ENCODE measurements at places on chromosomes 5 and 9.

GRCh38 chr5:68369457-68370125 is 154.0 kb downstream of the PIK3R1 start:
- no peak for DNase-seq

GRCh38 chr9:4668604-4669003 is 2.3 kb upstream of the SPATA6L start:
- DNase-seq = no peak

DNA sequence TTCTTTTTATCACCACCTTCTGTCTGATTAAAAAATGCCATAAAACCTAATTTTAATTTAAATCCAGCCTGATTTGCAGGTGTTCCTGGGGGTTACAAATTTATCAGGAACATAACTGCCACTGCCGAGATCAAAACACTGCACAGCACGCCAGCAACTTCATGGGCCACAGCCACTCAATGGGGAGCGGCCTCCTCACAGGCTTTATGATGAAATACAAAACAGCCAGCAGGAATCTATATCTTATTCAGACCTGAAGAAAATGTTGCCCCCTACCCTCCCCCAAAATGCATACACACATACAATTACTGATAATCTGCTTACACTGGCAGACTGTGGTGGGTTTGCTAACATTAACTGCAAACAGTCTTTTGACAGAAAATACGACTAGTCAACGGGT is 151.7 kb upstream of the POU5F2 start:
- no peak for DNase-seq

DNA sequence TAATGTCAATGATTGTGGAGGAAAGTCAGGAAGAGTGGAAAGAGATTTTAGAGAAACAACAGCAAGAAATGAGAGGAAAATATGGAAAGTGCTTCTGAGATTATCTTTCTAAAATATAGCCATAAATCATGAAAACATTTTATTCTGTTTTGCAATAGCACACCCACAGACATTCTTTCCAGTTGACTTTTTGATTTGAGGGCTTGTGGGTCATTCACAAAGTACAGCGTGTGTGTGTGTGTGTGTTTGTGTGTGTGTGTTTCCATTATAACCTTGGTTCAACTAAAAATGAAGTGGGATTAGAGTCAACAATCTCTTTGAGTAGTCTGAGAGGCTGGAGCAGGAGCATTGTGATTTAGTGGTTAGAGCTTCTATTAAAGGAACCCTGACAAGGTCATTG is 116.6 kb upstream of the GAS1 start:
- DNase-seq = peak; percentile 64

DNA sequence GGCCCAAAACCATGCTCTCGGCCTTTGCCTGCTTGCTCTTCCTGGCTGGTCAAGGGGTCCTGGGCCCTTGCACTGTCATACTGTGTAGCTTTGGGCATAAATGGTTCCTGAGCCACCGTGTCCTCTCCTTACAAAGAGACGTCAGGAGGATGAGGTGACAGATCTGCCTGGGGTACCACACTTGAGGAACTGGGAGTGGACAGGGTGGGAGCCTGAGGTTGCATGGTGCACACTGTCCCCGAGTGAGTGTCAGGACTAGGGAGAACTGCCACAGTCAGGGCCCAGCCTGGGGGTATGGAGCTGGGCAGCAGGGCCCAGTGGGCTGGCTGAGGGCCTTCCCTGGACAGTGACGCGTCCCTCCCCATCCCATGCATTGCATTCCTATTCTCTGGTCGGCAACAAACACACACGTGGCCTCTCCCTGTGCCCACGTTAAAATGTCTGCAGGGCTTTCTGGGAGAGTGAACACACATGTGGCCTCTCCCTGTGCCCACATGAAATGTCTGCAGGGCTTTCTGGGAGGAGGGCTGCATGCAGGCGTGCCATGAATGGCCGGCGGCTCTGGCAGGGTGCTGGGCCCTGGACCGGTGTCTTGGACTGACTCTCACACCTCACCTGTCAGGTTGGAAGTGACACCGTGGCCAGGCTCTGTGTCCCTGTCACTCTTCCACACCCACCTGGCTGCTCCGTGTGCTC is 122.1 kb upstream of the COL5A1 start:
- no peak for DNase-seq

- peak; percentile 12 for DNase-seq
Measured at GRCh38 chr5:150180241-150181026, 9.4 kb upstream of the SLC6A7 start.

DNA sequence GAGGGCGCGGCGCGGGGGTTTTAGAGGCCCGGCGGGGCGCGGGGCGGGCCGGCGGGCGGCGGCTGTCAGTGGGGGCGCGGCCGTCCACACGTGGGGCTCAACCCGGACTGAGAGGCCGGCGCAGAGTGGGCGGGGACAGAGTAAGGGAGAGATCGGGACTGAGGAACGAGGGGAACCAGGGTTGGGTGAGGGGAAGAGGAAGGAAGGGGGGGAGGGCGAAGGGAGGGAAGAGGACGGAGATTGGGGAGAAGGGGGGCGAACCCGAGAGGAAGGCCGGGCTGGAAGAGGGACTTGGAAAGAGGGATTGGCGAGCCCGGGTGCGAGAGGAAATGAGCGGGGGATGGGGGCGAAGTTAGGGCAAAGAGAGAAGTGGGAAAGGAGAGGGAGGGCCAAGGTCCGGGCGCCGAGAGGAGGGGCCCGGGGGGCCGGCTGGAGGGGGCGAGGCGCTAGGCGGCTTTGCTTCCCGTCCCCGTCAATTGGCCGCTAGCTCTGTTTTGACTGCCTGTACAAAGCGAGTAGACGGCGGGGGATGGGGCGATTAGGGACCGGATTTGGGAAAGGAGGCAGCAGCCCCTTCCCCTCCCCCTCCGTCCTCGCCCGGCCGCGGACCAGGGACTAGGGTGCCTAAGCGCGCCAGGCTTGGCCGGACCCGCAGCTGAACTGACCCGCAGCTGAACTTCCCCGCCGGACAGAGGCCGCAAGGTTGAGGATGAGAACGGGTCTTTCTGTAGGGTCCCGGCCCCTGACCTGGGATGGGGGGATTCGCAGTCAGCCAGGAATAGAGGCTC is 399 bp upstream of the FBN2 start:
- DNase-seq = peak; percentile 80

DNA sequence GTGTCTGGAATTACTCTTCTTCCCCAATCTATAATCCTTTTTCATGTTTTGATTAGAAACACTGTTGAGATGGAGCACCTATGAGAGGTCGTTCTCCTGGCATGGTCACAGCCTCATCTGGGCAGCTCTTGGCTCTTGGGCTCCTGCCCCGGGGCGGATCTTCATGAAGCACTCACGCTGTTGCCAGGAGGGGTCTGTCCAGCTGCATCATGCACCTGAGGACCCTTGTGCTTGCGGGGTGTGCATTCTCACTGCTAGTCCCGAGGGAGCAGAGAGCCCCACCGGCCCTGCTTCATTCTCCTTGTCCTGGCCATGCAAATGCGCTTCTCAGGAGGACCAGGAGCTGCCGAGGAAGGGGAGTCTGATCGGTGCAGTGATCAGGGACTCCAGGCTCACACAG is 117.6 kb upstream of the S1PR3 start:
- DNase-seq = no peak

- DNase-seq = peak; percentile 55
Measured at GRCh38 chr5:109739741-109740728, 50.3 kb downstream of the MAN2A1 start.

GRCh38 chr9:98357921-98358535 is 102.6 kb upstream of the TBC1D2 start:
- peak; percentile 77 for DNase-seq

GRCh38 chr5:18181575-18181974 is 547.3 kb downstream of the TAF11L14 start:
- DNase-seq = no peak

- DNase-seq = peak; percentile 64
Measured at GRCh38 chr5:52837591-52838001, 49.9 kb downstream of the ITGA1 start.

DNA sequence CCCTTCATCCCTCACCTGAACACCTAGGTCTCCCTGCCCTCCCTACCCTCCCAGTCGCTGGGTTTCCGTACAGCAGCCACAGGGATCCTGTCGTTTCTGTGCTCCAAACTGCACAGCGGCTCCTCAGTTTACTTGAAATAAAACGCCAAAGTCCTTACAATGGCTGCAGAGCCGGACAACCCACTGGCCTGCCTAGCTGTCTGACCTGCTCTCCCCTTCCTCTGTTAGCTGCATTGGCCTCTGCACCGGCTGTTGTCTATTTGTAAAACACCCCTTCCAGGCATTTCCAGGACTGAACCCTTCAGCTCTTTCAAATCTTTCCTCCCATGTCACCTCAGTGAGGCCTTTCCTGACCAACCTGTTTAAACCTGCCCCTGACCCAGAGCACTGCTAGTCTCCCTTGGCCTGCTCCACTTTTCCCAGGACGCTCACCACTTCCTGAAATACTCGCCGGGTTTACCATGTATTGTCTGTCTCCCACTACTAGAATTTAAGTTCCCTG is 9.1 kb upstream of the MGAT1 start:
- DNase-seq = no peak

GRCh38 chr5:98679963-98680362 is 93.5 kb upstream of the RGMB start:
- peak; percentile 59 for DNase-seq

DNA sequence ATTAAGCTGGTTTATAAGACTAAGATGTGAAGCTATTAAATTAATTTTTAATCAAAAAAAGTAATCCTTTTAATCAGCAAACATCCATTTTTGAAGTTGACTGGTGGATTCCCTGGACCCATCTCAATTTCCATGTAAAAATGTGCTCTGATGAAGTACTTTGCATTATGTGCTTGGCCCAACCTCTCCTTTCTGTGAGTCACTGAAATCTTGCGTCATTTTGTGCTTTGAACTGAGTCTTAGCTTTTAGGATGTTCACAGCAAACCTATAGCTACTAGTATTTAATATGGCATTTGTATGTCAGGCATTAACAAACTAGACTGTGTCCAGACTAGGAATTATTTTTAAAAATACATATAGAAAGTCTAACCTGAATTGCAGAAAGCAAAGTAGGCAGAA is 55.0 kb upstream of the CDH12 start:
- peak; percentile 4 for DNase-seq

DNA sequence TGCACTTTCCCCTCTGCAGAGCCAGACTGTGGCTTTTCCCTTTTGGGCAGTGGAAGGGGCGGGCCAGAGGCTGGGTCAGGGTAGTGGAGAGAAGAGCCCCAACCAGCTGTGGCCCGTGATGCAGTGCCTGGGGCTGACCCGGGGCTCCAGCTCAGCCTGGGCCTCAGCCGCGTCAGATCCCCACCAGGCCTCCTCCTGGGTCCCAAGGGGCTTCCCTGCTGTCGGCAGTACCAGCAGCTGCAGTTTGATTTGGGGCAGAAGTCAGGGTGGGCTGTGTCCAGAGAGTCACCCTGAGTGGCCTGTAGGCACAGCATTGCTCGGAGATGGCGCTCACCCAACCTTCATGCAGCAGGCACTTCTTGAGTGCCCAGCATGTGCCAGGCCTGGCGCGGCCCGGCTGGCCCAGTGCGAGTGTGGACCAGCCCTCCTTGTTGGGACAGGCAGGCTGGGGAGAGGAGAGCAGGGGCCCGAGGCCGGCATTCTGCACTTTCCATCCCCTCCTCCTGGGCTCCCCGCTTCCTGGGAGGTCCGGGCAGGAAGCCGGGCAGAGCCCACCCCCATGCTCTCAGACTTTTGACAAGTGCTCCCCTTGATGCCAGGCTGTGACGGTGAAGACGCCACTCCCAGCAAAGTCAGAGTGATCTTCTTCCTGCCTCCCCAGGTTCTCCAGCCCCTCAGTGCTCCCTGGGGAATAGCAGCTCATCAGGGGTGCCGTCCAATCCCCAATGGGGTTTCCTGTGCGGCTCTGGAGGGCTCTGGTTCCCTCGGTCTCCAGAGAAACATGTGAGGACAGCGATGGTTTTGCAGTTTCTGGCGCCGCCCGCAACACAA is 88.3 kb upstream of the COL5A1 start:
- no peak for DNase-seq

GRCh38 chr5:52605317-52606313 is 182.1 kb upstream of the ITGA1 start:
- no peak for DNase-seq

GRCh38 chr5:89071941-89072331 is 189.0 kb upstream of the MEF2C start:
- no peak for DNase-seq

- DNase-seq = peak; percentile 67
Measured at GRCh38 chr9:17627641-17628040, 48.8 kb downstream of the SH3GL2 start.

- DNase-seq = no peak
Measured at GRCh38 chr5:26894719-26895263, 143.6 kb downstream of the CDH9 start.

- DNase-seq = no peak
Measured at GRCh38 chr5:91092859-91093783, 290.0 kb downstream of the ARRDC3 start.

DNA sequence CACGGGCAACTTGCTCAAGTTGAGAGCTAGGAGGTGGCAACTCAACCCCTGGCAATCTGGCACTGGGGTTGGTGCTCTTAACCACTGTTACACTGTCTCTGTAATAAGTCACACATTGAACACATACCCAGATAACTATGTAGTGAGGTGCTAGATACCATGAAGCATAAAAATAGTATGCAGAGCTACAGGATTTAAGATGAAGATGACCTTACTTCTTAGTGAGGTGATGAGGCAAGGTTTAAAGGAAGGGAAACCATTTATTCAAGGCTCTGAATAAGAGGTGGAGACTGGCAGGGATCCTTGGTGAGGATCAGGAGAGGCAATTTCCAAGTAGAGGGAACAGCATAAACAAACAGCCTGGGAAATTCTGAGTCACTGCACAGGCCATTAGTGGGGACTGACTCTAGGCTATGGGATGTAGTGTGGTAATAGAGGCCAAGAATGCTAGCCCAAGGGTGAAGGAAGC is 67.6 kb upstream of the NR3C1 start:
- DNase-seq = peak; percentile 90

- DNase-seq = no peak
Measured at GRCh38 chr5:1840741-1841521, 39.7 kb downstream of the NDUFS6 start.

DNA sequence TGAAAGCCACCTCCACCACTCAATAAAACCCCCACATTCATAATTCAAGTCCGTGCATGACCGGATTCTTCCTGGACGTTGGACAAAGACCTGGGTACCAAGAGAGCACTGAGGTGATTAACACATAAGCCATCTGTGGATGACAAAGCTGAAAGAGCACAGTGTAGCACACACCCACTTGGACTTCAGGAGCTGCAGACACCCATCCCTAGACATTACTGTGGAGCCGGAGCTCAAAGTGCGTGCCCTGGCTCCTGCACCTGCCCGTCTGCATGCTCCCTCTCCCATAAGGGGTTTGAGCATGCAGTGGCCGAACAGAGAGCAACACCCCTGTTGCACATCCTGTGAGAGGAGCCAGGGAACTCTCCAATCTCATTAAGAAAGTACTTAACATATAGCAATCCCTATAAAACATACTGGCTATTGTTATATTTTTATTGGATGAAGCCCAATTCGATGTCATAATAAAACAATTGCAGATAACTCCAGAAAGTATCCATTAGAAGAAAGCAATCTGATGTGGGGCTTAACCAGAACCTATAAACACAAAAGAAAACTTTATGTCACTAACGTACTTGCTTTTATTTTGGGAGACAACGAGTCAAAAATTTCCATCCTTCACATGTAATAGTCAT is 1174.2 kb upstream of the C9orf72 start:
- no peak for DNase-seq

DNA sequence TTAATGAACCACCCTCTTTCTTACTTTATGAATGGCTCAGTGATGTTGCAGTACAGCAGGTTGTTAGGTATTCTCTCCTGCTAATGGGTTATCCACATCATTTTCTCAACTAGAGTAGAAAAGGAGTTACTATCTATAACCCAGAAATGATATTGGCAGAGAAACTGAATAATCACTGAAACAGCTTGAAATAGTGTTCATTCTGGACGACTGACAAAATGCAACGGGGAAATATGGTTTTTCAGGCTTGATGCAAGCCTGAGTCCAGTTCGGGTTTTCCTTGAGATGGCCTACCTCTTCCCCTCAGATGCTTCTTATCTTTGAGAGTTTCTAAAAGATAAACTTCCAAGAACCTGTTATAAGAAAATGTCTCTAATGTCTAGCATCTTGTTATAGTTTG is 187.3 kb downstream of the RAB3C start:
- no peak for DNase-seq

Data from IMR-90 (cell line).